ENCODE measurements at places on chromosomes 12 and 14. TPM values are rescaled to one million over a fixed set of nuclear protein-coding genes. Genes with fewer than 3 reads are reported as not detected.
A peak's percentile ranks its signal among the peaks of the same experiment; 100 is the strongest.

ITGB7 gene
- not detected for total RNA-seq

GRCh38 chr14:83478741-83479140, 1945.1 kb upstream of the SEL1L start:
- no peak for DNase-seq

MSRB3 gene
- 16.2 TPM for total RNA-seq

DNA sequence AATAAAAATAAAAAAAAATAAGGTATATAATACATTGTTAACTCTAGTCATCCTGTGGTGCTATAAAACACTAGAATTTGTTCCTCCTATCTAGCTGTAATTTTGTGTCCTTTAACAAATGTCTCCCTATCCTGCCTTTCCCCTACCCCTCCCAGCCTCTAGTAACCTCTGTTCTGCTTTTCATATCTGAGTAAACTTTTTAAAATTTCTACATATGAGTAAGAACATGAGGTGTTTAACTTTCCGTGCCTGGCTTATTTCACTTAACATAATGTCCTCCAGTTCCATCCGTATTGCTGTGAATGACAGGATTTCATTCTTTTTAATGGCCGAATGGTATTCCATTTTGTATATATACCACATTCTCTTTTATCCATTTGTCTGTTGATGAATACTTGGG, 71.3 kb upstream of the GNG2 start:
- no peak for DNase-seq

DNA sequence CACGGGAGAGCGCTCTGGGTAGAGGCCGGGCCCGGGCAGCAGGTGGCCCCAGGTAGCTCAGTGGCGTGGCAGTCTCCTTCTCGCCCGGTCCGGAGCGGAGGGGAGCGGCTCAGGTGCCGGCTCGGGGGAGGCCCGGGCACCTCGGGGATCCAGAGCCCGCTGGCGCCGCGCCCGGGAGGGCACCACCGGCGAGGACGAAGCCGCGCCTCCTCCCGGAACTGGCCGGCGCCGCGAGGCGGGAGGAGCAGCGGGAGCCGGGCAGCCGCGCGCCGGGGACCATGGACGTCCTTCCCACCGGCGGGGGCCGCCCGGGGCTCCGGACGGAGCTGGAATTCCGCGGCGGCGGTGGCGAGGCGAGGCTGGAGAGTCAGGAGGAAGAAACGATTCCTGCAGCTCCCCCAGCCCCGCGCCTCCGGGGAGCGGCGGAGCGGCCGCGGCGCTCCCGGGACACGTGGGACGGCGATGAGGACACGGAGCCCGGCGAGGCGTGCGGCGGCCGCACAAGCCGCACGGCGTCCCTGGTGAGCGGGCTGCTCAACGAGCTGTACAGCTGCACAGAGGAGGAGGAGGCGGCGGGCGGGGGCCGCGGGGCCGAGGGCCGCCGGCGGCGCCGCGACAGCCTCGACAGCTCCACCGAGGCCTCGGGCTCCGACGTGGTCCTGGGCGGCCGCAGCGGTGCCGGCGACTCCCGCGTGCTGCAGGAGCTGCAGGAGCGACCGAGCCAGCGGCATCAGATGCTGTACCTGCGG, 21.5 kb upstream of the GNS start:
- DNase-seq, result no peak

- DNase-seq, result no peak
Observed at GRCh38 chr12:10409392-10409791, at the start of gene KLRC4. Gene KLRC4, minus strand, starts transcription at chr12:10409757. Its CDS starts 182 bp downstream, at chr12:10409575.

POTEG gene
- total RNA-seq, result not detected

GRCh38 chr12:92821142-92821541, 108.0 kb downstream of the EEA1 start:
- DNase-seq, result no peak

DDN gene
- 0.50 TPM for total RNA-seq

GRCh38 chr14:92464716-92465115, 48.9 kb upstream of the RIN3 start:
- DNase-seq, result no peak

- DNase-seq, result no peak
Observed at GRCh38 chr14:50410071-50410470, 13.4 kb upstream of the CDKL1 start.

- DNase-seq, result no peak
Observed at GRCh38 chr12:63821781-63822251, 22.7 kb upstream of the SRGAP1 start.

DNA sequence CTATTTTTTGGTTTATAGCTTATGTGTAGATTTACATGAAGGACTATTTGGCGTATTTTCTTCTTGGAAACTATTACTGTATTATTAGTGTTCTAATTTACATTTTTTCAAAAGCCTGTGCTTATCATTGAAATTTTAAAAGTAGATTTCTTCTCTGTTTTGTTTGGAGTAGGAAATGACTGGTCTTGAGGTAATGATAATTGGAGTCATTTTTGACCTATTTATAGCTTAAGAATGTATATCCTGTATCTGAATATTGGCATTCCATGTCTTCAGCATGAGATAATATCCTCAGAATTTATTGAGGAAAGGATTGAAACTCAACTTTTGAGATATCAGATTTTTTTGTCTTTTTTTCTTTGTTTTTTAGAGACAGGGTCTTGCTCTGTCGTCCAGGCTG, 193.4 kb downstream of the ERC1 start:
- no peak for DNase-seq

GRCh38 chr14:38868399-38869290, 234.4 kb downstream of the SEC23A start:
- DNase-seq, result no peak

GRCh38 chr12:75936515-75937440, 94.8 kb downstream of the PHLDA1 start:
- no peak for DNase-seq

DNA sequence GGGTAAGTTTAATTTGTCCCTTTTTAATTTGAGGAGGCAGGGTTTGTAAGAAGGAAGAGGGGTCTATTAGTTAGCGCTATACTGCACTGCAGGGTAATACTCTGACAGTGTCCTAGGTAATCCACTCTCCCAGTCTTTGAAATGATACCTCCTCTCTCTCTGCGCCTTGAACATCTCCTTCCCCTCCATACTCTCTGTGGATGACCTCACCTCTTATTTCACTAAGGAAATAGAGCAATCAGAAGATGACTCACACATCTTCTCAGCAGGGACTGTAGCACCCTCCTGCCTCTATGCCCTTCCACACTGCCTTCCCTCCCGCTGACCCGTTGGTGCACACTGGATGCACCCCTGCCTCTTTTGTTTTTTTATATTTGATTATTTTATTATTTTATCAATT, 94.2 kb downstream of the GRIP1 start:
- no peak for DNase-seq

DNA sequence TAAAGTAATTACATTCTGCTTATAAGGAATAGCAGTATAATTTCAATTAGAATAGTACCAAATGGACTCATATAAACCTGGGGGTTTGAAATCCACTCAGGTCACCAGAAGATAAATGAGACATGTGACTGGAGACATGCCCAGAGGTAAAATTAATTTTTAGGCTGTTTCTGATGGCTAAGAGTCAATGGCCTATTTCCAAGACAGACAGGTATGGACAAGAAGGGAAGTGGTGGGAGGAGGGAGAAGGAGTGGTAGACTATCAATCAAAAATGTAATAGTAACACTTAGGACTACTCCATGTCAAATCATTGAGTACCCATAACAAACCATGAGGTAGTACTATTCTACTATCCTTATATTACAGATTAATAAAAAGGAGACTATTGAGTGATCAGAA, 544.0 kb downstream of the GALC start:
- no peak for DNase-seq

RND1 gene
- not detected for total RNA-seq

- DNase-seq, result no peak
Observed at GRCh38 chr14:20656274-20656673, 14.8 kb upstream of the OR6S1 start.

DNA sequence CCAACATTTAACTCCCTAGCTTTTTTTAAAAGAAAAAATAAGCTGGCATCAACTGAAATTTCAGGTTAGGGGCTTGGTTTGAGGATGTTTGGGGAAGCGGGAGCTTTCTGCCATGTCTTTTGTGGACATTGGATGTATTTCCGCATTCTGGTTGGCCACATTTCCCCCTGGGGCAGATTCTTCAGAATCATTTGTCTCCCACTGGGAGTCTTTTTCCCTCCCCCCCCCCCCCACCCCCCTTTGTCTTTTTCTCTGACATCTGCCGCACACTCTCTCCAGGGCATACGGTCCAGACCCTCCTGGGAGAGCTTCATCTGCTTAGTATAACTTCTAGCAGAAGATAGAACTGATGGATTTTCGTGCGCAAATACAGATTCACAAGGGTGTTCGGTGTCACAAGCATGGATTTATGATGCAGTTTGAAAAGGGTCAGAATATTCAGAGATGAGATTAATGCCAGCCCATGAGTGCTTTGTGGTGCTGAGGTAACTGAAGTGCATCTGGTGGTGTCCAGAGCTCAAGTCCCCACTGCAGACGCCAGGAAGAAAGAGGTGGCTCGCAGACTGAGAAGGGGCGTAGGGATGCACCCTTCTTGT, 40.2 kb downstream of the ETV6 start:
- no peak for DNase-seq

TAS2R30 gene
- 1.4 TPM for total RNA-seq

EPS8 gene
- total RNA-seq, result 14.3 TPM

DNA sequence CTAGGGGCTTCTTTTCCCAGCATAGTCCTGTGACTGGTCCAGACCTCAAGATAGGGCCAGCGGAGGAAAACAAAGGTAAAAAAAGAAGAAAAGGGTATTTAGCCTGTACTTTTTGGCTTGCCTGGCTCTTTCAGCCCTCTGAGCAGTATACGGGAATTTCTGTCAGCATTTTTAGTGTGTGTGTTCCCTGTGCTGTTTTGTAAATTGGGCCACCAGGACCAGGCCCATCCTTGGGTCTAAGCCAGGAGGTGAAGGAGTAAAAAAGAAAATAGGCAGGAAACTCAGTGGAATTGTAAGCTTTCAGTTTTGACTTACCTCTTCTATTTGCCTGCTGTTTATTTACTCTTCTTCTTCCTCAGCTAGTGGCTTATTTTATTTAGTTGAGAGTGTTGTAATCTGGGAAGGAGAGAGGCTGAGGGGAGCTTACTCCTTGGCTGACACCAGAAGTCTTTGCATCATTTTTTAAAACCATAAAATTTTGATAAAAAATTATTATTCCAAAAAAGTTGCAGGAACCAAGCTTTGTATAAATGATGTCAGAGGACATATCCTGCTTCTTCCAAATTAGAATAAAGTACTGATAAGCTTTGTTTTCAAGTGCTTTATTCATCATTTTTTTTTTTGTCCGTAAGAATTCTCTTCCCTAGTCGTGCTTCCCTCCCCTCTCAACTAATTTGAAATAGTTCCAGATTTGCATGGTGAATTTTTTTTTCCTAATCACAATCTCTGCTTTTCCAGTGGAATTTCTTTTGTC, 63.7 kb downstream of the DIP2B start:
- DNase-seq, result no peak

DNA sequence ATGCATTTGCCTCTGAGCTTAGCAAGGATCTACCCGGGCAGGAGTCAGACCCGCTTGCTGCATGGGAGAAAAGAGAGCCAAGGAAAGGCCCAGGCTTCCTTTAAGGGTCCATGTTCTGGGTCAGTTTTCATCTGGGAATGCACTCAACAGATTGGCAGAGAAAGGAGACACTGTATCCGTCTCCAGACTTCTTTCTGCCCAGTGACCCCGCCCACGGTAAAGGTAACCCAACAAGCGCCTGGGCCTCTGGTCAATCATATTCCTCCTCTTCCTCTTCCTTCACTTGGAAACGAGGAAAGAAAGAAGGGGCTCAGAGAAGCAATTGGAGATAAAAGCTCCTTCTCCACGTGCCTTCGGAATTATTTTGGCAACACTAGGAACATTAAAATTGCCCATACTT, 27.1 kb upstream of the TCP11L2 start:
- no peak for DNase-seq

ATF1 gene
- total RNA-seq, result 71.8 TPM

SLC25A47 gene
- not detected for total RNA-seq

GRCh38 chr12:69570545-69571399, 14.5 kb upstream of the CCT2 start:
- DNase-seq, result peak; percentile 72

TAS2R50 gene
- total RNA-seq, result 1.9 TPM

DNA sequence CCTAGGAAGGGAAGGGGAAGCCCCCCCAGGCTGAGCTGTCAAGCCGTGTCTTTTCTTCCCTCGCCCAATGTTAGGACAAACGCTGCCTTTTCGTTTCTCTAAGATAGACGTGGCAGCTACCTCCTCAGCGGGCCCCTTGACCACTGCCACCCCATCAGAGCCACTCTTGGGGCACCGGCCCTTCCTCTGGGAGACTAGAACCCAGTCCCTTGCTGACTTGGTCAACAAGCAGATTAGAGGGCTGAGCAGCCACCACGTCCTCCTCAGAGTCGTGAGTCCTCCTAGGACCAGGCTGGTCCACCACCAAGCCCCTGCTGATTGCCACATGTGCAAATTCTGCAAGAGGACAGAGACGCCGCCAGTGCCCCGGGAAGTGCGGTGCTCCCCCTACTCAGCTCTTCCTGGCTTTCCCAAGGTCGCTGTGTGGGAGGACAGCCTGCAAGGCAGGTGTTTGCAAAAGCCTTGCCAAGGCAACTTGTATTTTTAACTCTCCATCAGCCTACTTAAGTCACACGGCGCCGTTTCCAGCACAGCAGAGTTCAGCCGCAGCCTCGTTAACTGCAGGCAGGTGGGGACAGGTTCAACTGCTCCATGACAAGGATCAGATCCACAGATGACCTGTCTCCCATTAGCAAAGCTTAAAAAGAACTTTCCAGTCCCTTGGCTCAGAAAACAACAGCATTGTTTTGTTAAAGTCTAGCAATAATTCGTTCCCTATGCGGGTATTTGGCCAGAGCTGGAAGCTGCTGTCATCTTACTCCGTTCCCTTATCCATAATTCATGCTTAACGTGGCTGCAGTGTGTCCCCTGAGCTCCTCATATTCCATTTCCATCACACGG, 65.6 kb downstream of the TESC start:
- DNase-seq, result no peak

TGFB3 gene
- 0.84 TPM for total RNA-seq

DNA sequence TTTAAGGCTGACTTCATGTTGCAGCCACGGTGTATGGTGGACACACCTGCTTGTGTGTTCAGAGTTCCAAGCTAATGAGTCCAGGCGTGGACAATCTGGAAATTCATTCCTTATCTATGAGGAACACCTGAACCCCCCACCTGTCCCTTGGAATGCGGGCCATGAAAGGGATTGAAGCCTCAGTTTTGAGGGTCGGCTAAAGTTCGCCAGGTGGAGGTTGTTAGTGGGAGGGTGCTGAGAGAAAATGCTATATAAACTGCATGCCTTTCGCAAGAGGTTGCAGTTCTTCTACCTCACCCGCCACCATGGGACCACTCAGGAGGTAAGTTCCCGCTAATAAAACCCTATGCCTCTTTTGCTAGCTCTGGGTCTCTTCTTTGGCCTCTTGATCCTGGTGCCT, 348.0 kb downstream of the BCL11B start:
- no peak for DNase-seq

CTDSP2 gene
- total RNA-seq, result 43.6 TPM
